Left colon (tissue), 2 donors: ENCODE measurements at places on chromosomes 2 and 18.

- DNase-seq: peak; percentile 31
These were observed at the start of gene CTNNA2 for GRCh38 chr2:79512442-79513401. CTNNA2 (plus strand) TSS chr2:79513051.

- no peak for DNase-seq
These were observed 665.3 kb downstream of the STK39 start for GRCh38 chr2:167581961-167582574.

DNA sequence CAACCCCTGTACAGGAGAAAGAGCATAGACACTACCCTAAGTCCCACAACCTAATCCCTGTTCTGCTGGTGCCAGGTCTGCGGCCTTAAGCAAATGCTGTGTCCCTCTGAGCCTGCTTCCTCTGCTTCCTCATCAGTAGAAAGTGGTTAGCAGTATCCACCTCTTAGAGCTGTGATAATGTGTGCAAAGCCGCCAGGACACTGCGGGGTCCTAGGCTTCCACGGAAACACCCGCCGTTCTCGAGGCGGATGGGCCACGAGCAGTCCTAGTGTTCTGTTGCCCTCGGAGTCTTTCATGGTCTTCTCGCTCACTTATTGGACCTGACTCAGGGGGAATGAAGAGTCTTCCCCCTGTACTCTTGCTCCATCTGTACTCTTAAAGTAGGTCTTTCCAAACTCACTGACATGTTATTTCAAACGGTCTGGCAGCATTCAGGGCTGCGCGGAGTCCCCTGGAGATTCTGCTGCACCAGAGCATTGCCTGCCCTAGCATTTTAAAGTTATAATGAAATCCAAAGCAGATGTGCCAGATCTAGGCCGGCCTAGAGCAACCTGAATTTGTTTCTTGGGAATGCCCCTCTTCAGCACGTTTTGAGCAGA, 107.2 kb upstream of the ZNF236 start:
- DNase-seq: no peak

- no peak for DNase-seq
These were observed 621.1 kb downstream of the BCL11A start for GRCh38 chr2:59932341-59932740.

- DNase-seq: no peak
These were observed 344.0 kb upstream of the VWC2L start for GRCh38 chr2:214066862-214067261.

DNA sequence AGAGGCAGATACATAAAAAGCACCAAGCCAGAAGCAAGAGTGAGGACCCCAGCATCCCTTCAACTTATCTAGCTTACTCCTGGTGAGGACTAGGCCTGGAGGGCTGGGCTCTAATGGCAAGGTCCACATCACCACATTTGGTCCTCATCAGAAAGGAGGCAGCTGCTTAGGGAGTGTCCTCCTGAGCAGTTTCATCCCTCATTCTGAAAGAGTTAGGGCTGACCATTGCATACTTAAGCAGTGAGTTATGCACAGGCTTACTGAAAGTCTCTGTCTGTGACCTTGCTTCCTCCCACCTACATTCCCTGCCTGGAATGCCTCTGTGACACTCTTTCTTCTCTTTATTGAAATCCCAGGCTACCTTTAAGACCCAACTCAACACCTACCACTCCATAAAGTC, 301.8 kb upstream of the ACVR2A start:
- no peak for DNase-seq

GRCh38 chr18:5110266-5110665, 86.8 kb downstream of the AKAIN1 start:
- DNase-seq: no peak

DNA sequence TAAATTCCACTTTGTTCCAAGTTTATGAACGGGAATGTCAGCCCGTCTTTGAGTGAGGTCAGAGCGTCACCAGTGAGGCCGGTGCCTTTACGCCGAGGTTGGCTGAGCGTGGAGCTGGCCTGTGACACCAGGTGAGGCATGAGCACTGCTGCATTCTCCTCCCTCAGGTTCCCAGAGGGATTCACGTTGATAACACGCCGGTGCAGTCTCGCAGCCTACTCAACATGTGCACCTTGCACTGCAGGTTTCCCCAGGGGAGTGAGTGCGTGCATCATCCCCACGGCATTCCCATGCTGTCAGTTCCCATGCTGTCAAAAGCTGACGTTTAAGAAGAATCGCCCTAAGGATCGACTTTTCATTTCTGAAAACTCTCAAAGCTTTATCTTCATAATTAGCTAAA, 213.3 kb downstream of the LDLRAD4 start:
- no peak for DNase-seq
